ENCODE measurements at places on chromosomes 12 and 14. TPM values are rescaled to one million over a fixed set of nuclear protein-coding genes. Genes with fewer than 3 reads are reported as not detected.

The OR4E2 gene
- not detected for total RNA-seq

- DNase-seq = no peak
These were observed 157.6 kb downstream of the PRKCH start for GRCh38 chr14:61478971-61479473.

DNA sequence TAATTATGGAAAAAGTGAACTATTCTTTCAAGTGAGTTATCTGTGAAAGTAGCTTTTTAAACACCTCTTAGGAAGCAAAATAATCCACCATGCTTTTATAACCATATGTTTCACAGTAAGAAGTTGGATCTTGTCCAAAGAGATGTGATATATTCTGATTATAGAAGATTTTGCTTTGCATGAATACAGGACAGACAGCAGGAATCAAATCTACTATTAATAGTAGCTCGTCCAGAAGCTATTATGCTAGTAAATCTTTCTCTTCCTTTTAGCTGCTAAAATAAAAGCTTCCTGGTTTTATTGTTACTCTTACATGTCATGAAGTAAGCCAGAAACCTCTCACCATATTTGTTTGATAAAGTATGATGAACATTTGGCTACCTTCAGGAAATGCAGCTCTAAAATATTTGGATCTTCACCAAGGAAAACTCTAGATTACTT, 257.0 kb downstream of the IPO8 start:
- DNase-seq = no peak

The CLEC9A gene
- not detected for total RNA-seq

GRCh38 chr12:131380965-131381705, 329.8 kb upstream of the SFSWAP start:
- peak; percentile 62 for DNase-seq
